ENCODE measurements at places on chromosomes 6 and 20. TPM values are rescaled to one million over a fixed set of nuclear protein-coding genes. Genes with fewer than 3 reads are reported as not detected.

DNA sequence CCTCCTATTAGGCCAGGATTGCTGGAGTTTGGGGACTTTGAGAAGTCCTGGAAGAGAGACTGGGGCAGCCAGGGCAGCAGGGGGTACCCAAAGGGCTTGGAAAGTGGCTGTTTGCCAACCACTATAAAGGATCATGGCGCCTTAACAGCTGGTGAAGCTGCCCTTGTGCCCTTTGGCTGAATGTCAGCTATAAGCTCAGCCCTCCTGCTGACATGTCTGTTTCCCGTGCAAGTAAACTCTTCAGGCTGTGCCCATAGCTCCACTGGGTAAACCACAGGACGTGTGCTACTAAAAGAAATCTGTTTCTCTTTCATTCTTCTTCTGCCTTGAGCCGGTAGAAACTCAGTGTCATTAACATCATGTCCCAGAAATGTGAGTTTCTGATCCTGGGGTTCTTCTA, 97.3 kb downstream of the CAP2 start:
- DNase-seq, result no peak

DNA sequence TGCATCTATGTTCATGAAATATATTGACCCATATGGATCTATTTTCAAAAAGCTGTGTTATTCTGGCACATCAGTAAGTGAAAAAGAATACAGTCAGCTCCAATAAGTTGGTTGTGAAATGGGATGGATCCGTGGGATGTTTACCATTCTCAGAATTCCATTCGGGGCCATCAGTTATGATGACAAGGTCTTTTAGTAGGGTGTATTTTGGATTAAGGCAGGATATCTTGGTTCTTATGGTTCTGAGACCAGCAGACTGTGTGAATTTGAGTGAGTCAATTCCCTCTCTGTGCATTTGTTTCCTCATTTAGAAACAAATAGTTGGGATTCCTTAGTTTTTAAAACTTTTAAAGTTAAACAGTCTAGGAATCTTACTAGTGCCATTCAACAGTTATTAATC, 287.4 kb downstream of the CD109 start:
- DNase-seq, result no peak

DNA sequence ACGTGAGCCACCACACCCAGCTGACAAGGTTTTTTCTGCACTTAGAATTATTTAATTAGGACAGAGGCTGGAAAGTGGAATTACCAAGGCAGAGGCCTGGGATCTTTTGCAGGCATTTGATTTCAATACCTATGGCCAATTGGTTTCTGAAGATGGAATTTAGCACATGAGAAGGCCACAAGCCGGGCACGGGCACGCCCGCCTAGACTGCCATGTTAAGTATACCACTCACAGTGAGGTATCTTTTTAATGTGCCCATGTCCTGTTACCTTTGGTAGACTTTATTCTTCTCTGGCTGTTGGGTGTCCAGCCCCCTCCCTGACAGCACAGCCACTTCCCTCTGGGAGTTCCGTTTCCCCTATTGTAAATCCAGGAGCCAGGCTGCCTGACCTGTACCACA, 18.0 kb upstream of the TAF8 start:
- DNase-seq, result no peak

DNA sequence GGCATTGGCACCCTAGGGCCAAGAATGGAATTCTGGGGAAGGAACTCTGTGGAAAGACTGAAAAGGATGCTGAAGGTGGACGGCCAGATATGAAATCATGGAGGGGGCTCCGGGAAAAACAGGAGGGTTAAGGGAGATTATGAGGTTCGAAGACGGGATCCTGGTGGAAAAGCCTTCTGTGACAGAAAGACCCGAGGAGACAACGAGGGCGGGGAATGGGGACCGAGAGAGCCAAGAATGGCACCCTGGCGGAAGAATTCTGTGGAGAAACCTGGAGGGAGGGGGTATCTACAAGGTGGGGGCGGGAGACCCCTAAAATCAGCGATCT, 426 bp downstream of the TRMT6 start:
- DNase-seq, result no peak

GRCh38 chr6:1986454-1987243, 258.8 kb downstream of the GMDS start:
- no peak for DNase-seq

GRCh38 chr6:34248198-34248726, 544 bp downstream of the SMIM29 start:
- peak; percentile 88 for DNase-seq

- no peak for DNase-seq
Observed at GRCh38 chr20:8909596-8909995, 159.3 kb upstream of the PLCB4 start.

- peak; percentile 84 for DNase-seq
Observed at GRCh38 chr6:125301435-125302391, at the start of gene HDDC2. TSS of gene HDDC2 (minus strand) at chr6:125301967. CDS start at chr6:125301932, 35 bp downstream.

DNA sequence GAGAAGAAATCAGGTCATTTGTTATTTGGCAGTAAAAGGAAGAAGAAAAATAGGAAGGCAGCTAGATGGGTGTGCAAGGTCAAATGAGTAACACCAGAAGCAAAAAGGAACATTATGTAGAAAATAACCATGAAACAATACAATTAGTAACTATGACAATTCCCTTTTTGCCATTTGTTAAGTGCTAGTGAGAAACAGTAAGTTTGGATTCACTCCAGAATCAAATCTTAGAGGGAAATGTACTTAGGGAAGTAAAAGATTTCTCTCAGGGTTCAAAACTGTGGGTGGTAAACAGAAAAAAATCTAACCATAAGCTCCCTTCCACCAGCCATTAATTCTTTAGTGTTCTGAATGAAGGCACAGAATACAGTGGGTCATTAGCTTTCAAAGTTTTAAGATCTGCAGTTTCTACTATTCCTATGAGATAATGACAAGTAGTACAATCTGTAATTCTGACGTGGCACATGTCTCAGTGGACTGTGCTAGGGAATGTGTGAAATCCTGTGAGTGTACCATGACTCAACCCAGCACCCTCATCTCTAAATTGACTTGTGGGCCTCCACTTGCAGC, 17.1 kb downstream of the REPS1 start:
- no peak for DNase-seq

DNA sequence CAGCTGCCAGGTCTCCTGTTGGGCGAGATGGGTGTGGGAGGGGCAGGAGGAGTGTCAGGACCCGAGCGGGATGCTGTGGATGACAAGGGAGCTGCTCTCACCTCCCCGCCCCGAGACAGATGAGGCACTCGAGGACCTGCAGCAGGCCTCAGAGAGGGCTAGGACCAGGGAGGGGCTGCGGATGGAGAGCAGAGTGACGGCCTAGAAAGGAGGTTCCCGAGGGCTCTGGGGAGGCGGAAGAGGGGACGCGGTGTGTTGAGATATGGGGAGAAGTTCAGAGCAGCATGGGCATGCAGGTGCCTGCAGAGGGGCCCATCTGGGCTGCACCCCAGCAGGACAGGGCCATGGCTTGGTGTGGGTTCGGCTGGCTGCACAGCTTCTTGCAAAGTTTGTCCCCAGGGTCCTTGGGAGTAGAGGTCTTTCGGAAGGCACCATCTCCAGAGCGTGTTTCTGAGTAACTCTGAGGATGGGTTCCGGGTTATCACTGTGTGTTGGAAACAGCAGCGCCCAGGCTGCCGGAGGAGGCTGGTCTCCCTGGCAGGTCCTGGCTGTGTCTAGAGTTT, 104.6 kb downstream of the PAX1 start:
- DNase-seq, result no peak

GRCh38 chr6:25934735-25935313, 4.3 kb upstream of the SLC17A2 start:
- DNase-seq, result no peak

The LY6G6D gene
- 2.9 TPM for total RNA-seq

The SLC17A4 gene
- not detected for total RNA-seq

The TRIM31 gene
- total RNA-seq, result 2.2 TPM

The PRSS35 gene
- total RNA-seq, result 0.55 TPM

The ABHD16A gene
- total RNA-seq, result 63.0 TPM

The TAP2 gene
- total RNA-seq, result 9.2 TPM

The PRRT1 gene
- 2.5 TPM for total RNA-seq
